ENCODE measurements at places on chromosomes 11 and 22.

GRCh38 chr11:108909921-108910320, 245.1 kb downstream of the DDX10 start:
- DNase-seq = no peak

DNA sequence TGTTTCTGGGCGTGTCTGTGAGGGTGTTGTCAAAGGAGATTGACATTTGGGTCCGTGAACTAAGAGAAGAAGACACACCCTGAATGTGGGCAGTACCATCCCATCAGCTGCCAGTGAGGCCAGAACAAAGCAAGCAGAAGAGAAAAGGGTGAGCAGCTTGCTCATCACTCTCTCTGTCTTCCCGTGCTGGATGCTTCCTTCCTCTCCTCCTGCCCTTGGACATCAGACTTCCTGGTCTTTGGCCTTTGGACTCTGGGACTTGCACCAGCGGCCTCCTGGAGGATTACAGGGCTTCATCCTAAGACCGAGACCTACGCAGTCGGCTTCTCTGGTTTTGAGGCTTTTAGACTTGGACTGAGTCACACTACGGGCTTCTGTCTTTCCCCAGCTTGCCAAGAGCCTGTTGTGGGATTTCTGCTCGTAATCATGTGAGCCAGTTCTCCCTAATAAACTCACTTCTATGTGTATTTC, 18.8 kb downstream of the APOL2 start:
- DNase-seq = no peak

DNA sequence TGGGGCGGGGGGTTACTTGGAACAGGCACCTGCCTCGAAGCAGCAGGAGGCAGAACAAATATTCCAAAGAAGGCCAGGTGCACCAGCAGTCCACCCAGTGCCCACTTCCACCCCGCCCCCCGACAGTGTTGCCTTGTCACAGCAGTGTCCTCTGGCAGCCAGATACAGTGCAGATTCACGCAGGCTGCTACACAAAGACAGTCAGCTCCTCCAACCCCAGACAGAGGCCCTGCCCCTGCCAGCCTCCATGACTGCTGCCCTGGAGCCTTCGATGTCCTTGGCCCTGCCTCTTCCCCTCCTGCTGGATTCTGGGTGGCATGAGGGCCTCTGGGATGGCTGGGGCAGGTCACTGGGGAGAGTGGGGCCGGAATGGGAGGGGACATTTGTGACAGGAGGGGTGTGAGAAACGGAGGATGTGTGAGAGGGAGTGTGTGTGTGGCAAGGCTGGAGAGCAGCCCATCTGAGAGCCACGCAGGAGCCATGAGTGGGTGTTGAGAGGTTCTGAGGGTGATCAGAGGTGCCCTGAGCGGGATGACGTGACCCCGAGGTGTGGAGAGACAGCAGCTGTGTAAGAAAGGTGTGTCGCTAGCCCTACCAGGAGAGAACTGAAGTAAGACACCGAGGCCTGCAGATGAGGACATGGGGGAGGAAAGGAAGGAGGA, 173.7 kb downstream of the CEP164 start:
- DNase-seq = no peak

GRCh38 chr11:67463680-67464410, 5.2 kb downstream of the TMEM134 start:
- DNase-seq = no peak

DNA sequence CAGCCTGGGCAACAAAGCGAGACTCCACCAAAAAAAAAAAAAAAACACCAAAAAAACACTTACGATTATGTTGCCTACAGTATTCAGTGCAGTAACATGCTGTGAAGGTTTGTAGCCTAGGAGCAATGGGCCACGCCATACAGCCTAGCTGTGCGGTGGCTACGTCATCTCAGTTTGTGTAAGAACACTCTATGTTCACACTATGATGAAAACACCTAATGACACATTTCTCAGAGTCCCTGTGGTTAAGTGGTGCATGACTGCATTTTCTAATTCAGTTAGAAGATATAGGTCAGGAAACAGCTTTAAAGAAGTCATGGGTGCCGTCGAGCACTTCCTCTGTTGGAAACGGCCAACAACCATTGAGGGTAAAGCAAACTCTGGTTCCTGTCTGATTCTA, 75.7 kb upstream of the ANO1 start:
- DNase-seq = no peak

DNA sequence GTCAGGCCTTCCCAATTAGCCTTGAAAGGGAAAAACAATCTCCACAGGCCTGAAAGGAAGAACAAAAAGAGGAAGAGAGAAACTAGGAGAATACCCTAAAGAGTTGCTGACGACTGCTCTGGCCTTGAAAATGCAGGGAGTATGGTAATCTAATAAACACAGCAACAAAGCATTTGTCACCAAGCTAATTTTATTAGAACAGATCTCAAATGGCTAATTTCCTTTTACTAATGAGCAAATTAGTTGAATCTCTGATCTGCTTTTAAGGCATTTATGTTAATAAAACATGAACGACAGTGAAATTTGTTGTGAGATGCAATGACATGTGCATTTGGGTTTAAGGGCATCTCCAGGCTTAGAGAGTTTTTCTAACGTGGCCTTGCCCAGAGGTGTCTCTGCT, 212.2 kb downstream of the BUD13 start:
- no peak for DNase-seq

DNA sequence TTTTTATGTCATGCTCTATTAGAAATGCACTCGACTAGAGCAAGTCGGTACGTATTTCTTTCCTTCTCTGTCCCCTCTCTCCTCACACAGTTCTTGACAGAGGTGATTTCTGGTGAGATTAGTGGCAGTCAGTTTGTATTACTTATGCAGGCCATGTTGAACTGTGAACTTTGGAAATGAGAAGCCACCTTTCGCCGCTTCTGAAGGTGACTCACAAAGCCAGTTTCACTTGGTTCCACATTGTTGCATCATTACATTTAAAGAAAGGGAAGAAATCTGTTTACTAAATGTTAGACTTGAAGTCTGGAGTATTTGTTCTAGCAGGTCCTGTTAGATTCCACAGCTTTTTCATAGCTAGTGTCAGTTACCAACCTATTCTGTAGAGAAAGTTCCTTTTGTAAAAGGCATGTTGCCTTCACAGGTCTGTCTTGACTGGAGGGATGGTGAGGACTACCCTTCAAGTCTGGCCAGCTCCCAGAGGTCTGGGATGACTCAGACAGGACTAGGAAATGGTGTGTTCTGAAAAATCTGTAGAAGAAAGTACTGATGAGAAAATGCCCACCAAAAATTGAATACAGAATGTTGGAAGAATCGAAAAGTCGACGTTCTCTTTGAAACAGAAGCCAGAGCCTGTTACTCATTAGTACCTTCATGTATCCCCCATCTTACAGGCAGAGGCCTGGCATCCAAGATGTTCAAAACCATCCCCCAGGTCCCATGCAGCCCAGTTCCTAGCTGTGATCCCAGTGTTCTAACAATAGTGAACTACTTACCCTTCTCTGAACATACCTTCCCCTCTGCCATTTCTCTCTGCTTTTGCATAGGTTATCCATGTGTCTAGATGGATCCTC, 181.4 kb downstream of the DBX1 start:
- no peak for DNase-seq

DNA sequence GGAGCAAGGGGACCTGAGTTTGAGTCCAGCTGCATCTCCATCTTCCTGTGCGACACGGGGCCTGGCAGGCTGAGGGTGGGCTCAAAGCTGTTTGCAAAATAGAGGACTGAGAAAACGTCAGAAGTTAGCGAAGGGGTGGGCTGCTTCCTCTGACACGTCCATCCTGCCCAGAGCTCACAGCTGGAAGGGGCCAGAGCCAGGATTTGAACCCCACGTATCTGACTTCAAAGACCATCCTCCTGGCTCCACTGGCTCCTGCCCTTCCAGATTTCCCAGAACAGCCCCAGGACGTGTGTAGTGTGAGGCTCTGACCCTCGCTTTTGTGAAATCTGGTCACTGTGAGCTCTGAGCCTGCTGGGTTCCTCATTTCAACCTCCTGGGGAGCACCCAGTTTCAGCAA, 56.3 kb downstream of the CD82 start:
- DNase-seq = no peak

DNA sequence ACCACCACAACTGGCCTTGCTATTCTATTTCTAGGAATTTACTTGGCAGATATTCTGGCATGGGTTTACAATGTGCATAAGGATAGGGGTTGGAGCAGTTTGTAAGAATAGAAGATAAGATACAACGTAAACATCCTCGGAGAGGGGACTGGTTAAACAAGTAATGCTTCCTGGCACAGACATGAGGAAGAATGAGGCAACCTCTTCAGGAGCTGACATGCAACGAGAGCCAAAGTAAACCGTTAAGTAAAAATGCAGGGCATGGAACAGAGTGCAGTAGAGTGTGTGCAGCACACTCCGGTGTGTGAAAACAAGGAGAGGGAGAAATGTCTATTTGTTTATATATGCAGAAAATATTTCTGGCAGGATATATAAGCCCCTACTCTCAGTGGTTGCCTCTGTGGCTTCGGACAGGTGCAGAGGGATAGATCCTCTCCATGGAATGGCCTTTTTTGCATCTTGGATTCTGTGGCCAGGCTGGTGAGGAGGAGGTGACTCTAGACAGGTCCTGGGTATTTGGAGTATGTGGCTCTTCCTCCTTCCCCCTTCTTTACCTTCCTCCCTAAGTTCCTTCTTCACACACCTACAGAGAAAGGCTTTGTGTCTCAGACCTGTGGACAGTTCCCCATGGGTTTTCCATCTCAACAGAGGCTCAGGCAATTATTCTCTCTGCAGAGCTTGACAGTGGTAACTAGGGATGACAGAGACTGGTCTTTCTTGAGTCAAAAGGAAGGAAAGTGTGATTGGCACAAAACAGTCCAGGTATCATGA, 2.5 kb downstream of the RAB36 start:
- no peak for DNase-seq

DNA sequence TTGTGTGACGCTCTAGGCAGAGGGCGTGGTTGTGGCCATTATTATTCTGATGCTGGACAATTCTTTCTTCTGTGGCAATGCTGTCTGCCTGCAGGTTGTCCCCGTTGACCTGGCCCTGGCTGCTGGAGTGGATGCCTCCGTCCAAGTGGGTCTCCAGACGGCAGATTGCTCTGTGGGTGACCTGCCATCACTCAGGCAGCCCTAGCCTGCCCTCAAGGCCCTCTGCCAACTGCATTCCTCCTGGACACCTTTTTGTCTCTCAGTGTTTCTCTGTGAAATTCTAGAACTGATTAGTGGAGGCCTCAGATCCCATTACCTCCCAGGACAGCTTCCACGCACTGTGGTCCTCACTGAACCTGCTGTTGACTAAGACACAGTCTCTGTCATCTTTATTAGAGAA, 86.7 kb downstream of the TBC1D22A start:
- DNase-seq = no peak

DNA sequence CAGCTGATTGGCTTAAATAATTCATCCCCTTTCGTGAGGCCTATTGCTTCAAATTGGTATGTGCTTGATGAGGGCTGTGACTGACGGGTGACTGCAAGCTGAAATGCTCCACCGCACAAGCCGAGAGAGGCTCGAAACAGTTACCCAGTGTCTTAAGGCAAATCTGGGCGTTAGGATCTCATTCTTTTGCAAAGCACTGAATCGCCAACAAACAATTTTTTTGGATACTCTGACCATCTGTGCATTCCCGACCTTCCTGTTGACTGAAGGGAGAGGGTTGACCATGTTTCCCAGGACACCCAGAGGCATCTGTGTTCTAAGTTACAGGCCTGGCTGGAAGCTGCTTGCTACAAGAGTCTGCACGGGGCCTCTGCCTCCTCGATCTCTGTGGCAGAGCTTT, 32.1 kb downstream of the CACNG2 start:
- no peak for DNase-seq

- DNase-seq = peak; percentile 52
Measured at GRCh38 chr11:65857500-65857852, 504 bp downstream of the CFL1 start.

DNA sequence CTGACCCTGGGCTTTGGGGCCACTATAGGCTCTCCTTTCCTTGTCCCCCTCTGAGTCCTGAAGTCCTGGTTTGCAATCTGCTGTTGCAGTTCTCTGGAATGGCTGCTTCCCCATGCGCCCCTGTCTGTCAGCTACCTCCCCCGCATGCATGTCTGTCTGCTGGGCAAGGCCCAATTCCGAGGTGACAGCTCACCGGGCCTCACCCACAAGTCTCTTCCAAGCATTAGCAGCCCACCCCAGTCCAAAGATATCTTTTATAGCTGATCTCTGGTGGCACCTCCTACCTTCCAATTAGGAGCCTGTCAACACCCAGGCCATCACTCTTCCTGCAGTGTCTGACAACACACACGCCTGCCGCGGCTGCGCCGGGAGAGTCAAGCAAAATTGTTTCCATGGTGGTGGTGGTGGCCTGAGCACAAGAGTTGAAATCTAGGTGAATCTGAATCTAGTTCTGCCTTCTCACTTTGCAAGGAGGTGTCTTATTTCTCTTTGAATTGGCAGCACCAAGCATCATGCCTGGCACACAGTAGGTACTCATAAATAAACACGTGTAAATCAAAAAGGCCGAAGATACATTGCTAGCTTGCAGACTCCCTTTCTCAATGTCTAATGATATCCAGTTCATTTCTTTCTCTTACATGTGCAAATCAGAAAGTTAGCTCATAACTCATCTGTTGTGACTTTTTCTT, 1.2 kb upstream of the LMO2 start:
- DNase-seq = no peak

DNA sequence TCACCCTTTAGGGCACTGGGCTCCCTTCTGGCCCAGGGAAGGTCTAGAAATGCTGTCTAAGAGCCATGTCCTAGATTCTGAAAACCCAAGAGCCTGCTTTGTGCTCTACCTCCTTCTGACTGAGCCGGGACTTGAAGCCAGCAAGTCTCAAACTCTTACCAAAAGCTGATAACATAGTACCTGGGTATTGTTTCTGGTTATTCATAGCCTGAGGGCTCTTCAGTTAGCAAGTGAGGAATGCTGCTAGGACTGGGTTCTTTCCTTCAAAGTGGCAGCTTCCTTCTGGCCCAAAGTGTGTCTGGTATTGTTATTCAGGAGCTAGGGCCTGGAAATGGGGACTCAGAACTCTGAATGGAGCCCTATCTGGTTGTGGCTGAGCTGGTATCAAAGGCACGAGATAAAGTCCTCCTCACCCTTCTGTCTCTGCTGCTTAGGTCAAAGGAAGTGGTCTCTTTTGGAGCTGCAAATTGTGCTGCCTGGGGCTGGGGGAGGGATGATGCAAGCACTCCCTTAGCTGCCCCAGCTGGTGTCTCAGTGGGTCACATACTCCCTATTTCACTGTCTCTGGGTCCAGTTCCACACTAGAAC, 696.0 kb upstream of the CCDC179 start:
- no peak for DNase-seq
